ENCODE measurements at places on chromosomes 2 and 18.

DNA sequence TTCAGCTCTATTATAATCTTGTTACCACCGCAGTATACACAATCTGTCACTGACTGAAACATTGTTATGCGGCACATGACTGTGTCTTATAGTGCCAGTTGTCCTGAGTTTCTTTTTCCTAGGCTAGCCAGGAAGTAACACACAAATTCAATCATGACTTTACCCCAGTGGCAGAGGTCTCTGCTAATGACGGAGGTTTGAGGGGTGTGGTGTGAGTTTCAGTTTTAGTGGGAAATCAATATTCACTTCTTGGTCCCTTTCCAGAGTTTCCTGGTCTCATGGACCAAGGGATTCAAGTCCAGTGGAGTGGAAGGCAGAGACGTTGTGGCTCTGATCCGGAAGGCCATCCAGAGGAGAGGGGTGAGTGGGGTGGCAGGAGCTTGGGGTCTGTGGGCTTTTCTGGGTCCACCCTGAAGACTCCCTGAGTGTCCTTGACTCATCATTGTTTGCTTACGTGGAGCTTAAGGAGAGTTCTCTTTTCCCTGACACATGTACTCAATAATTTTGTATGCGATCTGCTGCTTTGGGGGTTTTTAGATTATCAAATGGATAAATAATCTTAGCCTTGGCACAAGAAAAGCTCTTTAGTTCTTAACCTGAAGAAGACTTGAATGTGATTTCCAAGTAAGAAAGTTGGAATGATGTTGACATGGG lies 39.2 kb downstream of the HK2 start:
- no peak for DNase-seq

GRCh38 chr2:57849843-57850242 lies 196.8 kb upstream of the VRK2 start:
- no peak for DNase-seq

DNA sequence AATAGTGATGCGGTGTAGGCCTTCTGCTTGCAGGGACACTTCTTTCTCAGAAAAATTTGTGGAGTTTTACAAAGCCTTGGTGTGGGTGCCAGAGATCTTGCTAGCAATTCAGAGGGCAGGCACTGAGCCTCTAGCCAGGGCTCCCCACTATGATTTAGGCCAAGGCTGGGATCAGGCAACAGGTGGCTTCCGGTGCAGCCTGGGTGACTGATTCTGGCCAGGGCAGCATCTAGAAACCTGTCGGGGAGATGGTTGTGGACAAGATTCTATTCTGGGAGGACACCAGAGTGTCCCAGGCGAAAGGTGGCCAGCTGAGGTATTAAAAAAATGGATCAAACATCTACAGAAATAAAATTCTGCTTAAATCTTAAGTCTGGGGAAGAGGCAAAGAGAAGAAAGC lies 21.5 kb upstream of the TNP1 start:
- no peak for DNase-seq

GRCh38 chr2:13240789-13241487 lies 524.2 kb downstream of the TRIB2 start:
- no peak for DNase-seq

DNA sequence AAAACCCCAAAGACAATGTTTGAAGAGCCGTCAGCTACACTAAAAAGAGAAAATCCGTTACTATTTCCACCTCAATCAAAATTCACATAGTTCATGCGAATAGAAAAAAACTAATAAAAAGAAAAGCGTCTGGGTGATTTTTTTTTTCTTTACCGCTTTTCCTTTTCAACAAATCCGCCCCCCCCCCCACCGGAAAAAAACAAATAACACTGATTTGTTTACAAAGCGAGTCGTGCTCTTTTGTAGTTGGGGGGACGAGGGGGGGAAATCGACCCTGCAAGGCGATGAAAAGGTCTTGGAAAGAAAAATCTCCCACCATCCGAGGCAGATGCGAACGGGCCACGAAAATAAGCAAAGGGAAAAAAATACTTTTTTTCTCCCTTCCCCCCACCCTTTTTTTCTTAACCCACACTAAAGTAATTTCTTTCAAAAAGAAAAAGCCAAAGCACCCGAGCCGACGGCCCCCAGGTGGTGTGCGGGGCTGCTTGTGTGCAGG lies 638 bp downstream of the ZNF521 start:
- no peak for DNase-seq

GRCh38 chr18:22348521-22349316 lies 69.0 kb downstream of the CTAGE1 start:
- DNase-seq = peak; percentile 13

DNA sequence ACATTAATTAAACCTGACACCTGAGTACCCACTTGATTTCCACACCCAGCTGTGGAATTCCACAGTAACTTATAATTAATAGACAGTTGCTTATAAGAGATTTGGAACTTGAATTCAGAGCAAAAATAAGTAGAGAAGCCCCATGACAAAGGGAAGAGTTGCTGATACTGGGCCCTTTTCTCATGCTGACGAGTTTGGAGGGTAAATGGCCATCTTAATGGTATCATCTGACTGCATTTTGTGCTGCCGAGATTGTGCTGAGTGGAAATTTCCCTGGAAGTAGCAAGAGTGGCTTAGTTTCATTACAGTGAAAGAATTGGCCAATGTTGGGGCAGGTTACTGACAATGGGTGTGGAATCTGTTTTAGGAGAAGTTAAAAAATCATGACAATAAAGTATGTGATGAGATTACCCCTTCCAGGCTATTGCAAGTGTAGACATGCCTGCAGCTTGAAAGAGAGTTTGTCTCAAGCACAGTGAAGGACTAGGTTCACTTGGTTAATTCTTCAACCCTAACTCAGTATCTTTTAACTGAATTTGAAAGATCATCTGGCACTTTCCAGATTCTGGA lies 49.9 kb downstream of the VSNL1 start:
- DNase-seq = no peak

DNA sequence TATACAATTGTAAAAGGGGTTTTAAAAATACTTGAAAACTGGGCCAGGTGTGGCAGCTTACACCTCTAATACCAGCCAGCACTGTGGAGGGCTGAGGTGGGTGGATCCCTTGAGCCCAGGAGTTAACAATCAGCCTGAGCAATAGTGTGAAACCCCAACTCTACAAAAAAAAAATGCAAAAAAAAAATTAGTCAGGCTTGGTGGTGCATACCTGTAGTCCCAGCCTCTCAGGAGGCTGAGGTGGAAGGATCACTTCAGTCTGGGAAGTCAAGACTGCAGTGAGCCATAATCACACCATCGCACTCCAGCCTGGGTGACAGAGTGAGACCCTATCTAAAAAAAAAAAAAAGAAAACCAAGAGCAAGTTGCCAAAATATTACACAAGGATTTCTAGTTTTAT lies 182.7 kb downstream of the UBE2E3 start:
- DNase-seq = no peak

- DNase-seq = no peak
Observed at GRCh38 chr18:57559314-57559713, 27.2 kb downstream of the FECH start.

Data from HCEC 1CT (cell line).